ENCODE measurements at places on chromosomes 3 and 15. TPM values are rescaled to one million over a fixed set of nuclear protein-coding genes. Genes with fewer than 3 reads are reported as not detected.

The SLC6A1 gene
- not detected for total RNA-seq

The FGD5 gene
- total RNA-seq, result not detected

The PHLDB2 gene
- total RNA-seq, result 14.3 TPM

The GOLGA8K gene
- total RNA-seq, result 0.42 TPM

The KLHL40 gene
- not detected for total RNA-seq

The SERINC4 gene
- not detected for total RNA-seq

The ZPLD1 gene
- not detected for total RNA-seq

The SEMA3G gene
- total RNA-seq, result 0.04 TPM

The C3orf49 gene
- total RNA-seq, result not detected
